NCI-H146 (cell line): ENCODE measurements at places on chromosomes 3 and 15.

- no peak for DNase-seq
Measured at GRCh38 chr3:81465510-81466200, 295.8 kb downstream of the GBE1 start.

GRCh38 chr3:186694288-186695032 is 22.7 kb upstream of the KNG1 start:
- no peak for DNase-seq

- no peak for DNase-seq
Measured at GRCh38 chr3:297585-297984, 101.0 kb downstream of the CHL1 start.

- DNase-seq, result no peak
Measured at GRCh38 chr15:64090527-64090926, 3.1 kb downstream of the CIAO2A start.
